DMS153 (cell line): ENCODE measurements at places on chromosomes 16 and 17.
A peak's percentile ranks its signal among the peaks of the same experiment; 100 is the strongest.

GRCh38 chr16:47037396-47037745, 63.9 kb upstream of the DNAJA2 start:
- DNase-seq = no peak

DNA sequence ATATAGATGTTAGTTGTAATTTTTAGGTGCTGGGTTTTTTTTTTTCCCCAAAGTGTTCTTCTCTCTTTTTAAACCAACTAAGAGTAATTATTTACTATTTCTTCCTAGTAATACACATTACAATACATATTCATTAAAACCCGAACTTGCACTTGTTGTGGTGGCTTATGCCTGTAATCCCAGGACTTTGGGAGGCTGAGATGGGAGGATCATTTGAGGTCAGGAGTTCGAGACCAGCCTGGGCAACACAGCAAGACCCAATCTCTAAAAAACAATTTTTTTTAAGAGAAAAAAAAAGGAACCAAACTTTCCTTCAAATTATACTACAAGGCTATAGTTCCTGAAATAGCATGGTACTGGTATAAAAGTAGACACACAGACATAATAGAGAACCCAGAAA, 3.8 kb downstream of the EFCAB5 start:
- DNase-seq = no peak

DNA sequence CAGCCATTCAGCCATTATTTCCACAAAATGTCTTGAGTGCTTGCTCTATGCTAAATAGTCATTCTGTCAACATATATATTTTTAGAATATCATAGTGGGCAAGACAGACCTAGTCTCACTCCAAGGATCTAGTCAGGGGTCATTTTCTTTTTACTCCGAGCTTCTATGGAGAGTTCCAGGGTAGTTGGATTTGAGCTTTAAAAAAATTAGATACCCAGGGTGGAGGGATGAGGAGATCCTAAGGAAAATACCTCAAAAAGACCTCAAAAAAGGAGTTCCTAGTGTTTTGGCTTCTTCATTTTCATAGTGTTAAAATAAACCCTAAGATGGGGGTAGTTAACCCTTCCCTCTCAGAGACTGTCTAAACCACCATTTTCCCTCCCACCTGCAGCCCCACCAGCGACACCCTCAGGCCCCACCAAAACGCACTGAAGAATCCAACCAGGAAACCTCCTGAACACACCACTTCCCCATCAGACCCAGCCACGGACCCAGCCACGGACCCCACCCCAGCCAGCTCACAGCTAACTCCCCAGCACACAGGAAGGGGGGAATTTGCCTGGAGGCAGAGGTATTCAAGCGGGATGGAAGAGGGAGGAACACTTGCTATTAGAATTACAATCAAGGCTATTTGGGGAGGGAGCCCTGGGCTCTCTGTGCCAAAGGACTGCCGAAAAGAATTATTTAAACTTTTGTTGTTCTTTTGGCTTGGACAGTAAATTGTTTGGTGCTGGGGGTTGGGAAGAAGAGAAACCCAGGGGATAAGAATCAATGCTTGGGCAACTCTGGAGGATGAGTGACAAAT, 2.2 kb downstream of the ETV4 start:
- DNase-seq = no peak

DNA sequence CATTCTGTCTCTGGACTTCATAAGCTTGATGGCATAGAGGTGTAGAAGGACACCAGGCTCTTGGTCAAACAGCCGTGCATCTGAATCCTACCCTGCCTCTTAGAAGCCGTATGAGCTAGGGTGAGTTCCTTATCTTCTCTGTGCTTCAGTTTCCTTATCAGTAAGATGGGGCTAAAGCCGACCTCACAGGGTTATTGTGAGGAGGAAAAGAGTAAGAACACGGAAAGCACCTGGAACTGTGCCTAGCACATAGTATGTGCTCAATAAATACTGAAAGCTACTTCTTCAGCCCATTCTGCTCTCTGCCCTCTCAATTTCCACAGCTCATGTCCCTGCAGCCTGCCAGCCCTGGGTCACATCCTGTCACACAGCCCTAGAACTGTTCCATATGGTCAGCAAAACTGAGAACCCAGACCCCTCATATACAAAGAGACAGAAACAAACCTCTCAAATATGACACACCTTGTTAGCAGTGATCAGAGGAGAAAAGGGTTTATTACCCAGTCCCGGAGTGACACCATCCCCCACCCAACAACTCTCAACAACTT, 17.0 kb upstream of the UBTF start:
- DNase-seq = no peak

DNA sequence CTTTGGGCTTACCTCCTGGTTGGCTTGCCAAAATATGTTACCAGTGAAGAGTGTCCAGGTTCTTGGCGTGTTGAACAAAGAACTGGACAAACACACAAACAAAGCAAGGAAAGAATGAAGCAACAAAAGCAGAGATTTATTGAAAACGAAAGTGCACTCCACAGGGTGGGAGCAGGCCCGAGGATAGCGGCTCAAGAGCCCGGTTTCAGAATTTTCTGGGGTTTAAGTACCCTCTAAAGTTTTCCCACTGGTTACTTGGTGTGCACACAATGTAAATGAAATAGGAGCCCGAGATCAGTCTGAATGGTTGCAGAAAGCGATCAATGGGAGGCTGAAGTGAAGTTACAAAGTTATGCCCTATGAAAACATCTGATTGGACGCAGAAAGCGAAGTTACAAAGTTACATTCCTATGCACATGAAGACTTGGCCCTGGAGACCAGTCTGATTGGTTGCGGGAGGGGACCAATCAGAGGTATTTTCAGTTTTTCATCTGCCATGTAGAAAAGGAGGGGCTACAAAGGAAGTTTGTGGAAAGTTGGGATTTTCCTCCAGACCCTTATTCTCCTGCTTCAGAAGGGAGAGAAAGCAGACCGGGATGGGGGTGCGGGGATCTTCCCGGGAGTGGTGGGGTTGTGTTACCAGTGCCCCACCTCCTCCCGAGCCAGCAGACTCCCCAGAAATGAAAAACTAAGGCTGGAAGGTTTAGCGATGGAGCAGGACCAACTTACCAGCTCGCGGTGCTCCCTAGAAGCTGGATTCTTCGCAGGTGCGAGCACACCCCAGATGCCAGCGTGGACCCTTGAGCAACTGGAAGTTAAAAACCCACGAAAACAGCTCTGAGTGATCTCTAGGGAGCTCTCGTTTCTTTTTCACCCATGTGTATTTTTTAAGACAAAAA, at the start of gene SLFN12:
TSS of gene SLFN12 (minus strand) at position 325 of the 899 bp plus-strand sequence. CDS start 9,472 bp downstream, outside the sequence.
- no peak for DNase-seq

- peak; percentile 64 for DNase-seq
Measured at GRCh38 chr17:50661795-50662391, 27.2 kb downstream of the ABCC3 start.

DNA sequence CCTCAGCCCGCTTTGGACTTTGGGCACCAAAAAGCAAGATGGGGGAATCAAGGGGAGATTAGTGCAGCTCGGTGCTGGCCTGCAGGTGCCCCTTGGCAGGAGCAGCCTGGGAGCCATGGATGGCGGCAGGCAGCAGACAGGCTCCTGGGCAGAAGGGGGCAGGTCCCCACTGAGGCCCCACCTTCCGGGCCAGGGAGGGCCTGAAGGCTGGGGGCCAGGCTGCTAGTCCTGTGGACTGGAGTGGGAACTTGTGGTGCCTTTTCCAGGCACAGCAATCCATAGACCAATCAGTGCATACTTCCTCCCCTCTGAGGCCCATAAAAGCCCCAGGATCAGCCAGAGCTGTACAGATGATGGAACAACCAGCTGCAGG, 64.0 kb downstream of the USP32 start:
- DNase-seq = no peak

DNA sequence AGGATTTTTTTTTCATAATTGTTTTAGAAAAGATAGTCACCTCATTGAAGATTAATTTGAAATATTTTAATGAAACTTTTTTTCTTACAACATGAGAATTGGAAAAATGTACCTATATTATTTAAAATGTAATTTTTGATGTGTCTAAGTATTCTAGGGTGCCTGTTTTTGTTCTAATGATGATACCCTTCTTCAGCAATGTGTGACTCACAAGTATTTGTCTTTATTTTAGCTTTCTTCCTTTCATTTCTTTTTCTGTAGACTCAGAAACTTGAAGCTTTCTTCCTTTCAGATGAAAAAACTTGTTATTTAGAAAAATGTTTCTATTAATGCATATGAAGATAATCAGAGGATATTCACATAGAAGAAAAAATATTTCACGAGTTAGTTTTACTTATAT, 231.8 kb downstream of the BCAS3 start:
- DNase-seq = no peak
